ENCODE measurements at places on chromosomes 1 and 21.

DNA sequence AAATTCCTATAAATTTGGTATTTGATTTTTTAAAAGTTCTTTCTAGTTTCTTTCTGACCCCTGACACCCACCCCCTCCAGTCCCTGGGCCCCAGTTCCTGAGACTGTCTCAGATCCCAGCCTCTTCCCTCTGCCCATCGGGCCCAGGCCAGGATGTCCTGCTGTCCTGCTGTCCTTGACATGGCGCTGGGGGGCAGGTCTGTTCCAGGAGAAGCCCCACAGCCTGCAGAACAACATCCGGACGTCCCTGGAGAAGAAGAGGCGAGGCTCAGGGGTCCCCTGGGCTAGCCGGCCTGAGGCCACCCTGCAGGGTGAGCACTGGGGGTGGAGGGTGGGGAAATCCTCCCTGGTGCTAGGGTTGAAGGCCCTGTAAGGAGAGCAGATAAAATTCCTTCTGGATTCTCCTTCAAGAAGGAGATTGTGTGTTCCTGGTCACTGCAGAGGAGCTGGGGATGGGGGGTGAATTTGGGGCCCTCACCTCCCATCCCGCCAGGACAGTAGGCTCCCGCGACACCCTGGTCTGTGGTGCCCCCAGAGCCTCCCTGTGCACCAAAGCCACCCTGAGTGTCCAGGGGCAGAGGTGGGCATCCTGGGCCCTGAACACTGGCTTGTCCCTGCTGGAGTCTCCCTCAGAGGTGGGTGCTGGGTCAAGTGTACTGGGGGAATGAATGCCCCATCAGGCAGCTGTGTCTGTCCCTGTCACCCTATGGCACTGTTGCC lies 45.0 kb downstream of the DISP3 start:
- DNase-seq = no peak

GRCh38 chr1:9654051-9654833 lies 2.7 kb downstream of the PIK3CD start:
- no peak for DNase-seq

DNA sequence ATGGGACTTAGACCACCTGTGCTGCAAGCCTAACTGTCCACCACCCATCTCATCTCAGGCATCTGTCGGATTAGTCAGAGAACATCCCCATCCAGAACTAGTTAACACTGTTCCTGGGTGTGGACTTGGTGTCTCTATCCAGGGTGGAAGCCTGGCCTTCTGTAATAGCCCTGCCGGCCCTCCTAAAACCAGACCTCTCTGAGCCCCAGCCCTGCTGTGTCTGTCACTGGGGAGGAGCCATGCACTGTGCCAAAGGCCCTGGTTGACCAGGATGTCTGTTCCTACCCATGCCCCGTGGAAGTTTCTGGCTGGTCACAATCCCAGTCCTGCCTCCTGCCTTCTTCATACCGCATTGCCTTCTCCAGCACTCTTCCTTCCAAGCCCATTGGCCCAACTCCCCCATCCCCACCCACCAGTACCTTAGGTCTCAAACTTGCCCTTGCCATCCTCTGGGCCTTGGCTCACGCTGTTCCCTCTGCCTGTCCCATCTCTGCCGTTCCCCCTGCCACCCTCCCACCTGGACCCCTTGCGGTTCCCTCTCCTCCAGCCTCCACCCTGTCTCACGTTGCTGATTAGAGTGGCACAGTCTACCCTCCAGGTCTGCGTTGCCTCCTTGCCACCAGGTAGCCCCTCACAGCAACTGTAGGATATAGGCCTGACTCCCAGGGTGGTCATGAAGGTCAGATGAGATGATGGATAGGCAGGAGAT lies 105.6 kb downstream of the EPHB2 start:
- no peak for DNase-seq

GRCh38 chr1:44524655-44525500 lies 119.8 kb downstream of the RNF220 start:
- no peak for DNase-seq

GRCh38 chr1:44296086-44296485 lies 59.0 kb downstream of the ERI3 start:
- DNase-seq = no peak

DNA sequence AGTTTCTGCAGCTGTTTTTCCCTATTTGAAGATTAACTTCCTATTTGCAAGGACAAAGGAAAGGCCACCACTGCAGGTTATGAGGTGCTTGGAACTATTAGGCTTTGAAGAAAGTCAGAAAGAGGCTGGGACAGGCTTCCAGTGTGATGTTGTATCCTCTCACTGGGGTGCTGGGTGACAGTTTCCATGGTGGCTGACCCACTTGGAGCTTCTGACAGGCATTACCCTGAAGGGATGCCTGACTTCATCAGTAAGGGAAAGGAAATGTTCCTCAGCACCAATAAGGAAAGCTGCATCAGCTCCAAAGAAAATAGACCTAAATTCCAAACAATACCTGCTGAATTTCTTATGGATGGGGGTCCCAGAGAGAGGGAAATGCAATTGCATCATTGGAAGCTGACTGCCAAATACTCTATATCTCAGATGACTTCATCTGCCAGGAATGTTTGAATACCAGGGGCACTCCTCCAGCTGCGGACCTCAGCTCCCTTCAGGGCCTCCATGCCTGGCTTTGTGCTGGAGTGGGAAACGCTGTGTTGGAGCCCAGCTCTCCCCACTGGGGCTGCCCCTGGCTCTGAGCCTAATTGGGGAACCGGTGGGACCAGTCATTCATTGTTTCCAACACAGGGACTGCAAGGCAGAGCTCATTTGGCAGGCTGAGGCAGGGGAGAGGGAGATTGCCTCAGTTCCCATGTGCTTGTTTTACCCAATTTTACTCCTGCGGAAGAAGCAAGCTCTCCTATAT lies 76.6 kb downstream of the RGL1 start:
- DNase-seq = peak; percentile 66

DNA sequence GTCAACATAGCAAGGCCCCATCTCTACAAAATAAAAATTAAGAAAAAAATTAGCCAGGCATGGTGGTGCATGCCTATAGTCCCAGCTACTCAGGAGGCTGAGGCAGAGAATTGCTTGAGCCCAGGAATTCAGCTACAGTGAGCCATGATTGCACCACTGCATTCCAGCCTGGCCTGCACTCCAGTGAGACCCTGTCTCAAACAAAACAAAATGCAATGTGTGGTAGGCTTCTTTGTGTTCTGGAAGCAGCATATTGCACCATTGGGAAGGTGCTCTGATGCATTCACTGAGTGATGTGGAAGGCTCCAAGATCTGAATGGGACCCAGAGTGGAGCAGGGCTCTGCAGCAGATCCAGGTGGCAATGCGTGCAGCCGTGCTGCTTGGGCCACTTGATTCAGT lies 99.6 kb upstream of the COG2 start:
- DNase-seq = no peak

GRCh38 chr1:64962441-64962840 lies 3.9 kb downstream of the JAK1 start:
- DNase-seq = no peak

- no peak for DNase-seq
These were observed 112.8 kb downstream of the PLPP3 start for GRCh38 chr1:56466538-56466937.

DNA sequence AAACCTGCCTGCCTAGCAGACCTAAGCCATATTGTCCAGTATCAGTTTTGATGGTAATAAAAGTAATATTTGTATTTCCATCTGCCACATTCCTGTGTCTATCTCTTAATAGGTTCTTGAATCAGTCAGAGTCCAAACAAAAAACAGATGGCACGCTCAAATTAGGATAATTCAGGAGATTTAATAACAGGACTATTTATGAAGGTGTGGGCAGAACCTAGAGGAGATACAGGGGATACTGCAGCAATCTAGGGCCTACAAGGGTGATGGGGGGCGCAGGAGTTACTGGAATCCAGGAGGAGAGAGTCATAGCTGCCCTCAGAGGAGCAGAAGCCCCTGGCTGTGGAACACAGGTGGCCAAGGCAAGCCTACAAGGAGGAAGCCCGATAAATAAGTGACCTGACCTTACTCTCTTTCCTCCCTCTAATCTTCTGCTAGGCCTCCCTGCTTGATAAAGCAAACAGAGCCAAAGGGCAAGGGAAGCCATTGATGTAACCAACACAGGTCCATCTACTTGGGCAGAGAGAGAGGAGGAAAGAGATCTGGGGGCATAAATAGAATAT lies 11.9 kb upstream of the HYI start:
- DNase-seq = no peak

- DNase-seq = no peak
These were observed 14.3 kb downstream of the NHLH2 start for GRCh38 chr1:115826628-115827027.

- no peak for DNase-seq
These were observed 4.5 kb upstream of the ANKRD13C start for GRCh38 chr1:70358921-70359564.

DNA sequence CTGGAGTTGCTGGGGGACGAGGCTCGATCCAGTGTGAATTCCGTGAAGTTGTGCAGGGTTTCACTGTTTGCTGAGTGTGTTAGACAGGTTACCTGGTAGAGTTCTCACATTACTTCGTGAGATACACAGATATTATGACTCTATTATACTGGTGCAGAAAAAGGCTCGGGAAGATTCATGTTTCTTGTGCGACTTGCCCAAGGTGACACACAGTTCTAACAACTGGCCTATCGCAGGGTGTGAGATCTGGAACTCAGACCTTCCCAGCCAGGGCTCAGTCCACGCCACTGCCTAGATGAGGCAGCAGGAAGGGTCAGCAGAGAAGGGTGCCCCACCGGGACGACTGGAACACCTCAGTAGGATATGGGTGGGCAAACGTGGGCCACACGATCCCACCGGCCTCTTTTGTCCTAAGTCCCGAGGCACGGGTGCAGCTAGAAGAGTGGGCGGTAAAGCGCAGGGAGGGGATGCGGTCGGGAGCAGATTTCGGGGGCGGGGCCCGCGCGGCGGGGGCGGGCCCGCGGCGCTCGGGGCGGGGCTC lies 296 bp upstream of the RNPEP start:
- DNase-seq = peak; percentile 94

DNA sequence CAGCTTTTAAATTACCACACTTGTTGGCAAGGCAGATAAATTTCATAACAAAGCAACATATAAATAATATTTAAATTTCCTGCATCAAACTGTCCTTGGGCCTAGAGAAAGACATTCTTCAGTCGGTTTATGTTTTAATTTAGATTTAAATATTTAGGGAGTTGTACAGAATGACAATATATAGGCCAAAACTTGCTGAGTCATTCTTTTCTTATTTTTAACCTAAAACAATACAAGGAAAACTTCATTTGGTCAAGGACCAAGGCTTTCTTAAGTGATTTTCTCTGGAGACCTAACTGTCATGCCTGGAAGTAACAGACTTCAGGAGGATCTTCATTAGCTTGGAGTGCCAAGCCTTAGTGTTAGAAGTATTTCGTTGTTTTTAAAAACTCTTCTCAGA lies 5.6 kb downstream of the MAP10 start:
- no peak for DNase-seq

DNA sequence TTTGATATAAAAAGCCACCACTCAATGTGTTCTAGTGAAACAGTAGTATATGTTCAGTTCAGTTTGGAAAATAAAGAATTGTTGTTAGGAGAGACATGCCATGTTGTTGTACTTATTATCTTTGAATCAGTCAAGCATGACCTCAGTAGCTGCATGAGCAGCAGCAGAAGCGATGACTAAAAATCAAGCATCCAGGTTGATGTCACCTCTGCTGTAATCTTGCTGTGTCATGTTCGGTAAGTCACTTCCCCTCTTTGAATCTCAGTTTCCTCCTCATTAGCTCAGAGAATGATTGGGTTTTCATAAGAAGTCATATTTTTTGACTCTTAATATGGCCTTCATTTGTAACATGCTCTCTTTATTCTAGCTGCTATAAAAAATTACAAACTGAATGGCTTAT lies 428.4 kb upstream of the B3GALT2 start:
- DNase-seq = no peak

- DNase-seq = peak; percentile 84
These were observed 152.8 kb downstream of the TENT5C start for GRCh38 chr1:117758444-117759316.

DNA sequence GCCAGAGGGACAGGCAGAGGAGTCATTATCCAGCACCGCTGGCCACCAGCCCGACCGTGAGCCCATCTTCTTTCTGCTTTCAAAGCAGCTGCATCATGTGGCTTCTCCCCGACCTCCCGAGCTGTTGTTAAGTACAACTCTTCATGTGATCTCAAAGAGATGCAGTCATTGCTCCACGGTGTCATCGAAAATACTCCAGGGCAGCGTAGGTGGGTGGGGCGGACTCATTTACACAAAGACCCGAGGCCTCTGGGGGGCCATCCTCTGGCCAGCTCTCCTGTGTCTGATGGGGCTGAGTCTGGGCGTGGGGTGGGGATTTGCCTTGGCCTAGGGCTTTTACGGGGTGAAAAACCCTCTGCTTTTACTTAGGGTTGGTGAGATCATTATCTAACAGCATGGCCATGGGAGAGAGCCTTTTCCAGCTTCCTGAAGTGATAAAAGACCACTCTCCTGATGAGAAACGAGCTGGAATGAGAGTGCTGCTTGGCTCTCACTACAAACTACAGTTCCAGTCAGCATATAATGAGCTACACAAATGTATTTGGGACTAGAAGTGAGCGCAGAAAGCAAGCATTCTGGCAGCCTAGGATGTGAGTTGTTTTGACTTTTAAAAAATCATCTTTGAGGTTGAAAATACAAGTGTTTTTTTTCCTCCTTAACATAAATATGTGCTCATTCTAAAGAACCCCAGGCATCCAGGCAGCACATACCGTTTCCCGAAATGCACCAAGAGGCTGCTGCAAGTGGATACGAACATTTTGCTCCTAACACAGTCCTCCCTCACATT lies 165.0 kb downstream of the RHOU start:
- no peak for DNase-seq

DNA sequence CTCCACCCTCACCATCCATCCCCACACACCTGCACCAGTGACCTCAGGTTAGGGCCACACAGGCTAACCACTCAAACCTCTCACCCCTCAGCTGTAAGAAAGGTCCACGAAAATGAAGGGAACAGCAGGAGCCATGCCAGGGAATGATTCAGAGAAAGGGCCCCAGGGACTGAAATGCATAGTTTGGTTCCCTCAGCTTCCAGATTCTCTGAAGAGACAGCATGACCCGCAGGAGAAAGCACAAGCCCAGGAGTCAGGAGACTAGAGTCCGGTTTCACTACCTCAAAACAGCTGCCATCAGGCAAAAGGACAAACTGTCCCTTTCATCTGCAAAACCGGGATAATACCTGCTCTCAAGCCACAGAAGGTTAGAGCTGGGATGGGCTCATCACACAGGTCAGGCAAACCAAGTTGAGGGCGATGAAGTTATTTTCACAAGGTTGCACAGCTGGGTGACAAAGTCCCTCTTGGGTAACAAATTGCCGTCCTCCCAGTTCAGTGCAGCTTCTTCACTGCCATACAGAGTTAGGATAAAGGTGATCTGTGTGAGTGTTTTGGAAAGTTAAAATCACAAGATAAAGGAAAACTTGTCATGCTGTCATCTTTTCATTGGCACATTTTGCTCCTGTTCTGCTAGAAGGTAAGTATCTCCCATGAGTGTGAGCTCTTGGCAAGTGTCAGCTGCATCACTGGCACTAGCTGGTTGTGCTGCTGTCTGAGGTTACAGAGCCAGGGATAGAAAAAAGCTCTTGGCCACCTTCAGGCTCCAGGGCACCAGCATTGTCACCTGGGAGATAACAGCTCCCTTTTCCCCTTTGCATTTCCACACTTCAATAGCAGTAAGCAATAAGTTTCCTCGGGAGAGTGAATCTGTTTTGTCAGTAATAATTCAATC lies 120.4 kb downstream of the KCNH1 start:
- DNase-seq = no peak

Measured in AG08396 (cell line).